ENCODE measurements at places on chromosomes 11 and 22.

- no peak for DNase-seq
Observed at GRCh38 chr11:95092549-95093324, 3.1 kb downstream of the ENDOD1 start.

DNA sequence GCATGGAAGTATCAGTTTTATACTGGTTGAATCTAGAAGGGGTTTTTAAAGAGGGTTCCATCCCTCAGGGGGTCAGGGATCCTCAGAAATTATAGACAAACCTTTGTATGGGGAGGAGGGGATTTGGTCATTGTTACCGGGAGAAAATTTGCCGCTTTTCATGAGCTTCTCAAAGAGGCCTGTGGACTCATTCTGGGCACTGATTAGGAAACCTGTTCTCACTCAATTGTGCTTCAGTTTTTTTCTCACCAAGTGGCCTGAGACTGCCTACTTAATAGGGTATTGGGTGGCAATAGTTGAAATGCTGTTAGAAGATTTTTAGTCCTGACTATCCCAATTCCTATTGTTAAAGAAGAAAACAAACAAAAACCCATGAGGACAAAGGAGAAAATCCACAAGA is 14.0 kb downstream of the MPEG1 start:
- DNase-seq, result no peak

DNA sequence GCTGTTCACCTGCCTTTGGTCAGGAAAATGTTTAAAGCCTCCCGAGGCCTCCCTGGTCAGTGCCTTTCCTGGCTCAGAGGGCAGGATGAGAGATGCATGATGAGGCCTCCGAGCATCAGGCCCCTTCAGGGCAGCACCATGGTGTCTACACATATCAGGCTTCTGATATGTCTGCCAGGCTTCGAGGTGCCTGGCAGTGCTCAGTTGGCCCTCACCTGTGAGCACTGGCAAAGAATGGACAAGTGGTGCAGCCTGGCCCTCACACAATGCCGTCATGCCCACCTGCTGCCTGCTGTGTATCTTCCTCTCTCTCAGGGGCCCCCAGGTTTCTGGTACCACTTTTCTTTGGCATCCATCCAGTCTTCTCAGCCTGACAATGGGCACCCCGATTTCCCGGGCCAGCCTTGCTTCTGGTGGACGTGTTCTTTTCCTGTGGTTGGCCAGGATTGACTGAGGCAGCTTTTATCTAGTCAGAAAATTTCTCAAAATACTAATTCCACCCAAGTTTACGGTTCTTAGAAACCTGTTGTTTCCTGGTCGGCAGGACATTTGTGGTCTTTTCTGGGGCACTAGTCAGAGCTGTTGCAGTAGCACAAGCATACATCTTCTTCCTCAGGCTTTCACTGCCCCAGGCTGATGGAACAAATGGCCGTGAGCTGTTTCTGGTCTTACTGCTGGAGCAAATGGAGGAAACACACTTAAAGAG is 76.8 kb upstream of the SUSD2 start:
- no peak for DNase-seq

GRCh38 chr11:113237261-113237660 is 77.1 kb upstream of the TTC12 start:
- no peak for DNase-seq

GRCh38 chr22:30655532-30655931 is 12.1 kb downstream of the DUSP18 start:
- no peak for DNase-seq

DNA sequence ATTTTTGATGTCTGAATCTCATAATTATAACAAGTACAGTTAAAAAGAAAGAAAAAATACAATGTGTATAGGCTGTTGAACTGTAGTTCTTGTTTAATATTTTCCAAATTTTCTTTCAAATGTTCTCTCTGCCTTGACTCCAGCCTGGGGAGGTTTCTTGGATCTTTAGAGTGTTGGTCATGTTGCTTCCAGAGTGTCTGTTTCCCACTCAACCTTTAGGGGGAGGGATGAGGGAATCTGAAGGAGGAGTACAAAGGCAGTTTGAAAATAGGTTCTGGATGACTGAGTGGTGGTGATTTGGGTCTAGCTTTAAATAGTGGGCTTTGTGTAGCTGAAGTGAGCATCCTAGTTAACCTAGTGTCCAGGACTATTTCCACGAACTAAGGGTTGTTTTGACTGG is 2.0 kb downstream of the CTNND1 start:
- DNase-seq, result no peak

GRCh38 chr11:27218421-27219038 is 144.5 kb downstream of the CCDC34 start:
- DNase-seq, result no peak

DNA sequence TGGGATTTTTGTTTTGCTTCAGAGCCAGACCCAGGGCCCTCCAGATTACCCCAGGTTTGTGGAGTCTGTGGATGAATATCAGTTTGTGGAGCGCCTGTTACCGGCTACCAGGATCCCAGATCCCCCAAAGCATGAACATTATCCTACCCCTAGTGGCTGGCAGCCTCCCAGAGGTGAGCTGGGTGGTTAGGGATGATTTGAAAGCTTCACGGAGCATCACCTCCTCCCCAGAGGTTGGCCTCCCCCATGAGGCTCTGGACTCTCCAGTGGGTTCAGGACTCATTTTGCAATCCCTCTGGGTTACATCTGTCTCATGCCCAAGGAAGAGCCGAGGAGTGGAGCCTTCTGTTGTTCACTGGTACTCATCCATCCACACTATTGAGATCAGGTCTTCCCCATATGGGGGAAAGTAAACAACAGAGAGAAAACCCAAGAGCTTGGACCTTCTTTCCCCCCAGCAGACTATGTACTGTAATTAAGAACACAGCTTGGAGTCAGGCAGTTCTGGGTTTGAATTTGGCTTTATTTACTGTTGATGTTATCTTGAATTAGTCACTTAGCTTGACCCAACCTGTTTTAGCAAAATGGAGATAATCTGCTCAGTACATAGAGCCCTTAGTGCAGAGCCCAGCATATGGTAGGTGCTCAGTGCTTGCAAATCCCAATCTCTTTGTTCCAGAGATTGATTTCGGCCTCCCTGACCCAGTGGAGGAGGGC is 2.5 kb downstream of the MRPL49 start:
- DNase-seq, result peak; percentile 38

DNA sequence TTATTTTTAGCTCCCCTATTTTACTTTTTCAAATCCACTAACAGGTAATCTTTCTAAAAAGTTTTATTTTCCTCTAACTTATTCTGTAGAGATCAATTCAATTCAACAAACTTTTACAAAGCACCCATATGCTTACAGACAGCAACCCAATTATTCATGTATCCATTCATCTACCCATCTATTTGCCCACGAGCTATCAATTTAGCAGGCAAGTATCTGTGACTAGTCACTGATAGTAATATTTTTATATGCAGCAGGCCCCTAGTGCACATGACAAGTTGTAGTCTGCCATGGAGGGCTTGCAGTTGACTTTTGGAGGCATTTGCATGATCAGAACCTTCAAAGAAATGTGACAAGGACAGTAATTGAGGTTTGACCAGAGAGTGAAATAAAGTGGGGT is 753.2 kb upstream of the TENM4 start:
- DNase-seq, result no peak

- no peak for DNase-seq
Observed at GRCh38 chr11:12842933-12843636, 166.0 kb upstream of the RASSF10 start.

- peak; percentile 98 for DNase-seq
Observed at GRCh38 chr22:37077802-37078448, 26.4 kb downstream of the KCTD17 start.

- no peak for DNase-seq
Observed at GRCh38 chr11:68677432-68677831, 6.9 kb upstream of the GAL start.

DNA sequence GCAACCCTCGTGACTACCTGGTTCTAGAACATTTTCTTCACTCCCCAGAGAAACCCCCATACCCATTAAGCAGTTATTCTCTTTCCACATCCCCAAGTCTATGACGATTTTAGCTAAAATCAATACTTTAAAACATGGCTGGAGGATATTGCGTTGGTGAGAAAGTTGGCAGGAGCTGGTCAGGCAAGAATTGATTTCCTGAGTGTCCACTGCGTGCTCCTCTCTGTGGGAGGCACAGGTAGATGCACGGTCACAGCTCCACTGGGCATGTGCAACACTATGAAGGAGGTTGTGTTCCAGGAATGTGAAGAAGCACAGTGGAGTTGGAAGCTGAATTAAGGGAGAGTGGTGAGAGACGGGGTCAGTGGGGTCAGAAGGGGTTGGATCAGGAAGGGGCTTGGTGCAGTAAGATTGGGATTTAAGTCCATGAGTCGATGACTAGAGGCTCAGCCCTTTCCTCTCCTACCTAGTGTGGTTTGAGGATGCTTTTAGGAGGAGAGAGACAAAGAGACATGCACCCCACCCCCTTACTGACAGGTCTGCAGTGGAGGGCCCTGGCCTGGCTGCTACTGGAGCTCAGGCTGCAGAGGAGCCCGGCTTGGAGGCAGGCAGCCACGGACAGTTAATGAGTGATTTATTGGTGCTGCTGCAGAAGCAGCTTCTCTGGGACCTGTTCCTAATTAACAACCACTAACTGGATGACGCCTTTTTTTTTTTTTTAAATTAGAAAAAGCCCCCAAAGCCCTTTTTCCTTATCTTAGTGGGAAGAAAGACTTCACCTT is 395.6 kb downstream of the TENM4 start:
- no peak for DNase-seq

DNA sequence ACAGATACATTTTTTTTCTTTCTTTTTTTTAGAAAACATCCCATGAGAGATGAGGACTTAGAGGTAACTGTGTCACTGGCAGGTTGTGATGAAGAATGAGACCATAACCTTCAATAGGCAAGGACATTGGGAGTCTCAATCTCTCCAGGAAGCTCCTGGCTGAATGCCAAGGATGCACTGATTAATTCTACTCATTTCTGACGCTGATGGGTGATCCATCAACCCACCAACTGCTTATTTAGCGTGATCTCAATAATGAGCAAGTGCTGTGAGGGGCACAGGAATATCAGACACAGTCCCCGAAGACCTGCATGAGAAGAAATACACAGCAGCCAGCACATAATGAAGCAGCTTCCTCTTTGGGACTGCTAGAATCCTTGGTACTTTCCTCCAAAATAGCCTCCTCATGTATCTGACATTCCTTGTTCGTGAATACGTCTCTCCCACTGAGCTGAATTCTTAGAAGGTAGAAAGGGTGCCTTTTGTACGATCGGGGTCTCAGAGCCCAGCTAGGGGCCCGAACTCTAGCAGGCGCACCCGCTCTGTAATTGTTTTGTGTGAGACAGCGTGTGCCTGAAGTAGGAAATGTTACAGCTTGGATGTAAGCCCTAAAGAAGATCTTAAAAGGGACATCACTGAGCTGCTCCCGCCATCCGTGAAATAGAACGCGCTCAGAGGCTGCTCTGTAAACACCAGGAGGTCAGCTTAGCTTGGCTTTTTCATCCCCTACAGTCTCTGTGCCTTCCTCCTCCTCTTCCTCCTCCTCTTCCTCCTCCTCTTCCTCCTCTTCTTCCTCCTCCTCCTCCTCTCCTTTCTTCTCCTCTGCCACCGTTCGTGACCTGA is 7.2 kb downstream of the CLMP start:
- DNase-seq, result no peak

- no peak for DNase-seq
Observed at GRCh38 chr11:82462608-82463242, 270.9 kb downstream of the FAM181B start.

Measured in activated CD8-positive, alpha-beta memory T cell treated with anti-CD3 and anti-CD28 coated beads for 24 hours (primary cell).